Esophagus muscularis mucosa (tissue), 4 donors: ENCODE measurements at places on chromosomes 7 and 10. TPM values are rescaled to one million over a fixed set of nuclear protein-coding genes. Genes with fewer than 3 reads are reported as not detected.

- no peak overlapping the region for H3K27ac ChIP-seq
- H3K4me3 ChIP-seq = no peak overlapping the region
- DNase-seq = no peak
- H3K27me3 ChIP-seq = no peaks in the 10 kb centered on the region
Measured at GRCh38 chr7:133355325-133355708, 102.4 kb downstream of the EXOC4 start.

Gene AGR3
- 0.45 TPM for total RNA-seq

Gene GATA3
- total RNA-seq = 0.33 TPM

Gene KIN
- 4.8 TPM for total RNA-seq

DNA sequence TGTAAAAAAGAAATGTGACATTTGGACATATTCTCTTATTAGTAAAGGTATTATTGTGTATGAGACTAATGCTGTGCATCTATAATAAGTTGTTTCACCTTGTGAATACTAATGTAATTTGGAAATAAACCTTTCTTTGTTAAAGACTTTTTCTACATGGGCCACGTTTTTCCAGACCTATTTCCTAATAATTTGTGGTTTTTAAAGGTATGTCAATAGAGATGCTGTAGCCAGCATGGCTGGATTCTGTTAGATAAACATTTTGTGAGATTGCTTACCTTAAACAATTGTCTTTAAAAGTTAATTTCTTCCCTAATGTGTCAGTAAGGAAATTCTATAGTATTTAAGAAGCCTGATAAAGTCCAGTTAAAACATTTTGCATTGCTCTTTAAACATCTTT lies 56.0 kb downstream of the KAT6B start:
- H3K27me3 ChIP-seq = no peaks in the 10 kb centered on the region
- H3K36me3 ChIP-seq = no peaks in the 10 kb centered on the region
- no peak overlapping the region for H3K27ac ChIP-seq
- peaks cover 71% of the 10 kb centered on the region for H3K4me1 ChIP-seq
- H3K4me3 ChIP-seq = no peak overlapping the region

DNA sequence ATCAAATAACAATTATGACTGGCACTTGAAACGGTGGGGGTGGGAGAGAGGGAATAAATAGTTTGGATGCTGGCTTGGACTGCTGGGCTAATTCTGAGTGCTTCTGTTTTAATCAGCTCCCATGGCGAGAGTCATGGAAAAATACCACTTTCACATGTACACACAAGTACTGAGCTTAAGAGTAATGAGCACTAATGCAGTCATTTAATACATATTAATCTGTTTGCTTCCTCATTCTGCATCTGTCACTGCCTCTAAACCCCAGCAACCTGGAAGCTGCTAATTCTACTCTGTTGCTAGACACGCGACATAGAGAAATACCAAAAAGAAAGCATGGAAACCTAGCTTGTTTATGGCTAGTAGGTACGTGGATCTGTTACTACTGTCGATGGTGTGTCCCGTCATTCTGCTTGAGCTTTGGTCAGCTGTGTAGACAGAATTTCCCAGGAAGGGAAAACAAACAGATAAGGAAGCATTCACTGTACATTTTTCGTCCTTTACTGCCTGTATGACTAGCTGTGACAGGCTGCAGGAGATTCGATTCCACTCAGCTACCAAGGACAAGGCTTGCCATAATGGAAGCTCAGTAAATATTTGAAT lies 238.8 kb downstream of the BAMBI start:
- H3K27me3 ChIP-seq = no peaks in the 10 kb centered on the region
- H3K4me3 ChIP-seq = no peak overlapping the region
- no peak overlapping the region for H3K27ac ChIP-seq

Gene UPK3B
- total RNA-seq = 0.75 TPM

DNA sequence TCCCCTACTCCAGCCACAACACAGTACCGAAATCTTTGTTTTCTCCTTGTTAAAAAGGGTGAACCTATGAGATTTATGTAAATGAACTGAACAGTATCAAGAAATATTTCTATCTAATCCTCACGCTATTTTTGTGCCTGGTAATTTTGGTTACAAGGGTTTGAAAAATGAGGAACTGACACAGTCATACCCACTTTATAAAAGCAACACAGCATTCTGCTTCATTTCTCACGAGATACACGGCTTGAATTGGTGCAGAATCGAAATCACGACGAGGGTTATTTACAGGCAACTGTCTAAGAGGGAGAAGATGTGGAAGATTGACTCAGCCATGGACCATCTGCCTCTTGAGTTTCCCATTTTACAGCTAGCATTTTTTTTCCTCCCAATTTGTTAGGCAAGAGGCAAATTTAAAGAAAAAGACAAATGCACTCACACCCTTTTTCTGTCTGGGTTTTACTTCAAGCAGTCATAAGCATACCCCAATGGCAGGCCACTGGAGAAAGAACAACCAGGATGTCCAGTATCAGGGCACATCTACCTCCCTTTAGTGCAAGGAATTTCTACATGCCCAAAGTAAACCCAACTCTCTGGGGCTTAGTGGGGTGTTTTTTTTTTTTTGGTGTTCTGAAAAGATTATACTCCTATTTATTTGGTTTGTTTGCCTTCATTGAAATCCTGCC lies 108.1 kb downstream of the ITGB8 start:
- H3K27ac ChIP-seq = no peak overlapping the region
- H3K4me1 ChIP-seq = peaks cover 14% of the 10 kb centered on the region
- no peaks in the 10 kb centered on the region for H3K36me3 ChIP-seq
- DNase-seq = no peak
- no peak overlapping the region for H3K4me3 ChIP-seq

DNA sequence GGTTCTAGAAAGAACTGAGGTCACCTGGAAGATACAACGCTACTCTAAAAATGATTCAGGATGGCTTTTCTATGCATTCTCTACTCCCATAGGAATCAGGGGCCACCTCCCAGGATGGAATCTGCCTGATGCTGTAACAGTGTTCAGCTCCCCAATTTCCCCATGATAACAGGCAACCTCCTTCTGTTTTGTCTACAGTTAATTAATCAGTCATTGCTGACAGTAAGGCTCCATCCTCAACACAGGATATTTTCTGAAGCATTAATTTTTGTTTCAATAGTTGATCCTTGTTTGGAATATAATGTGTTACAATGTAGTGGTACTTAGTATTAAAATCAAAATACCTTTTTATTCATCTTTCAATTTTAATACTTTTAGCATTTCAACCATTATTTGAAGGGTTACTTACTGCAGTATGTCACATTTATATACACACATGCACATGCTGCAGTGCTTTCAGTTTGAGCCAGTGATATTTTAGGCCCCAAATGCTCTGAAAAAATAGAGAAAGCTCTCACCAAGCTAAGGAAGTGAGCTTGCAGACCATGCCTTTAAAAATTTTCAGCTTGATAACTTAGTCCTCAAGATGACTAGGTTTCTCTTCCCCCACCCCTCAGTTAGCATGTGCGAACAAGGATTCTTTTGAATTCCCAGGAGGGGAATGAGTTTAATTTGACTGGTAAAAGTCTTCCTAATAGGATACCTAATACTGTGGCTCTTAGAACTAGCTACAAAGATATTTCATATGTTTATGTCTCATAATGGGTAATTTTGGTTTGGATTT lies 592 bp upstream of the PIK3CG start:
- peaks cover 9% of the 10 kb centered on the region for H3K4me1 ChIP-seq
- H3K4me3 ChIP-seq = no peak overlapping the region
- H3K36me3 ChIP-seq = no peaks in the 10 kb centered on the region
- no peak for DNase-seq

Gene FAM221A
- 13.3 TPM for total RNA-seq

DNA sequence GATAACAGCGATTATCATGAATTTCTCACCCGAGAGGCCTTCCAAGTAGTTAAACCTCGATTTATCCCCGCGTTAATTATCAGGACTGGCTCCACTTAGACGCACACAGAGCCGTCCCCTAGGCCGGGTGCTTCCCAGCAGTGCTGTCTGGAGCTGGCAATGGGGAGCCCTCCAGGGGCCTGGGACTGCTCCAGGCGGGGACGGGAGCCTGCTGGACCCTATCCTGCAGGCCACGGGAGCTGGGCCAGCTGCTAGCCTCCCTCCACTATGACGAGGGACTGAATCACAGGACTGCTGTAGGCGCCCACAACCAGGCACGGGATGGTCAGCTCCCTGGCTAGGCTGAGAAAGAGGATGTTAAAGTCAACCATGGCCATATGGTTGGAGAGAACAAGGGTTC lies 229.1 kb downstream of the ELFN1 start:
- DNase-seq = no peak
- no peak overlapping the region for H3K4me3 ChIP-seq
- peaks cover 34% of the 10 kb centered on the region for H3K36me3 ChIP-seq
- no peaks in the 10 kb centered on the region for H3K4me1 ChIP-seq

GRCh38 chr10:93859049-93859655 lies 34.6 kb upstream of the SLC35G1 start:
- H3K36me3 ChIP-seq = no peaks in the 10 kb centered on the region
- no peak for DNase-seq
- H3K27me3 ChIP-seq = no peaks in the 10 kb centered on the region
- H3K27ac ChIP-seq = no peak overlapping the region
- H3K4me1 ChIP-seq = no peaks in the 10 kb centered on the region

- H3K27ac ChIP-seq = no peak overlapping the region
- no peak overlapping the region for H3K4me3 ChIP-seq
- no peaks in the 10 kb centered on the region for H3K36me3 ChIP-seq
- H3K27me3 ChIP-seq = no peaks in the 10 kb centered on the region
- DNase-seq = peak; percentile 82
Measured at GRCh38 chr7:45695249-45695995, 121.3 kb downstream of the ADCY1 start.

GRCh38 chr10:33982995-33983394 lies 648.5 kb upstream of the NRP1 start:
- DNase-seq = no peak
- no peak overlapping the region for H3K4me3 ChIP-seq
- H3K4me1 ChIP-seq = no peaks in the 10 kb centered on the region
- H3K36me3 ChIP-seq = no peaks in the 10 kb centered on the region

DNA sequence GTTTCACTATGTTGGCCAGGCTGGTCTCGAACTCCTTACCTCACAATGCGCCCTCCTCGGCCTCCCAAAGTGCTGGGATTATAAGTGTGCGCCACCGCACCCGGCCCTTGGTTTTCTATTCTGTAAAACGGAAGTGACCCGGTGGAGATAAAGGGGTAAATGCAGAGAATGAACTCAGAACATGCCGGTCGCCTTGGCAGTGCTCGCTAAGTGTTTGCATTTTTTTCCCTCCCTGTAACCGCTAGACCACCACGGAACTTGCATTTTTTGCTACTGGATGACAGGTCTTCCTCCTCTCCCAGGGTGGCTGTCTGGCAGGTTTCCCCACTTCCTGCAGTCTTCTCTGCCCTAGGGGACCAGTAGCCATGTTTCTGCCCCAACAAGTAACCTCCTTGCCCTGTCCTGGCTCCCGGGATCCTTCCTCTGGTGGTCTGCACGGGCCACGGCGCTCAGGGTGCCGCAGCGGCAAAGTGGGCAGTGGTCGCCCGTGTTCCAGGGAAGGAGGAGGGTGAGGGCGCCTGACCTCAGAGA lies 18.8 kb upstream of the GNA12 start:
- H3K4me3 ChIP-seq = peak overlapping the region; percentile 21
- H3K27me3 ChIP-seq = no peaks in the 10 kb centered on the region

DNA sequence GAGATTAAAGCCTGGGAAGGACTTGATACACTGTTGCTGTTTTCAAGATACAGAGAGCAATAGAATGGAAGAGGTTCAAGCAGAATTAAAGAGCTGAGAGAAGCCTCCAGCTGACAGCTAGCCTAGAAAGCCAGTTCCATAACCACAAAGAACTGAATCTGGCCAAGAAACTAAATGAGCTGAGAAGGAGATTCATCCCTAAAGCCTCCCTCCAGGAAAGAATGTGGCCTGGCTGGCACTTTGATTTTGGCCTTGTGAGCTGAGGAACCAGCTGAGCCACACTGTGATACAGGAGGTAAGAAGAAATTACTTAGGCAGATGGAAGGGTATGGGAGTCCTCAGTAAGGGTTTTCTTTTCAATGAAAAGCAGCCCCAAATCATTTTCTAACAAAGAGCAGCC lies 324.1 kb downstream of the PHF14 start:
- no peak overlapping the region for H3K27ac ChIP-seq
- H3K27me3 ChIP-seq = no peaks in the 10 kb centered on the region
- H3K36me3 ChIP-seq = no peaks in the 10 kb centered on the region
- H3K4me3 ChIP-seq = no peak overlapping the region
- no peaks in the 10 kb centered on the region for H3K4me1 ChIP-seq

- peak; percentile 88 for DNase-seq
- no peaks in the 10 kb centered on the region for H3K27me3 ChIP-seq
- H3K4me3 ChIP-seq = no peak overlapping the region
- no peak overlapping the region for H3K27ac ChIP-seq
- no peaks in the 10 kb centered on the region for H3K4me1 ChIP-seq
- no peaks in the 10 kb centered on the region for H3K36me3 ChIP-seq
Measured at GRCh38 chr7:43248961-43249822, 136.7 kb downstream of the HECW1 start.

Gene RPEL1
- total RNA-seq = 0.17 TPM

GRCh38 chr7:44288381-44288685 lies 37.1 kb downstream of the CAMK2B start:
- no peak overlapping the region for H3K4me3 ChIP-seq
- no peaks in the 10 kb centered on the region for H3K36me3 ChIP-seq
- DNase-seq = no peak
- H3K27me3 ChIP-seq = peaks cover 8% of the 10 kb centered on the region

Gene TLX1
- total RNA-seq = not detected

DNA sequence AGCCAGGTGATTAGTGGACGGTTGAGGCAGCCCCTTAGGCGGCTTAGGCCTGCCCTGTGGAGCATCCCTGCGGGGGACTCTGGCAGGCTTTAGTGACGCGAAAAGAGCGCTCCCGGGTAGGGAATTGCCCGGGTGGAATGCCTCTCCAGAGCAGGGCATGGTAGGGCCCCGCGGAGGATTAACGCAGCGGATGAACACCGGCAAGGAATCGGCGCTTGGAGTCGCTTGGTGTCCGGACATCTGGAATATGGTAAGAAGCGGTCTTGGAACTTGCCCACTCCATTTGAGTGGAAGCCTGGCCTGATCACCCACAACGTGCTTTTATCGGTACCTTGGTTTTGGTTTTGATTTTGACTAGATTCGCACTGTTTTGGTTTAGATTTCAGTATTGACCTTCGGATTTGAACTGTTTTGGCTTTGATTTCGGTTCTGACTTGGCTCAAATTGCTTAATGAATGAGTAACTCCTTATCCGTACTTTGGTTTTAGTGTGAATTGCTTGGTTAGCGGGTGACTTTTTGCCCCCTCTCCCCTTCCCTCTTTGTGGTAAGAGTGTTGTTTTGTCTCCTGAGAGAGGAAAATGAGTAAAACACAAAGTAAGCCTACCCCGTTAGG lies 24.2 kb upstream of the CHST3 start:
- H3K27ac ChIP-seq = no peak overlapping the region
- H3K4me3 ChIP-seq = no peak overlapping the region
- no peaks in the 10 kb centered on the region for H3K27me3 ChIP-seq
- no peak for DNase-seq
- H3K4me1 ChIP-seq = no peaks in the 10 kb centered on the region

GRCh38 chr10:88113232-88113631 lies 249.8 kb downstream of the PTEN start:
- H3K27me3 ChIP-seq = no peaks in the 10 kb centered on the region
- H3K4me3 ChIP-seq = no peak overlapping the region
- H3K27ac ChIP-seq = no peak overlapping the region
- H3K36me3 ChIP-seq = no peaks in the 10 kb centered on the region
- peak; percentile 81 for DNase-seq

- no peak overlapping the region for H3K4me3 ChIP-seq
- H3K36me3 ChIP-seq = no peaks in the 10 kb centered on the region
- H3K27me3 ChIP-seq = no peaks in the 10 kb centered on the region
- peaks cover 70% of the 10 kb centered on the region for H3K4me1 ChIP-seq
- DNase-seq = no peak
Measured at GRCh38 chr10:131909014-131909808, 8.4 kb downstream of the PPP2R2D start.
